ENCODE measurements at places on chromosomes 1 and 21.

DNA sequence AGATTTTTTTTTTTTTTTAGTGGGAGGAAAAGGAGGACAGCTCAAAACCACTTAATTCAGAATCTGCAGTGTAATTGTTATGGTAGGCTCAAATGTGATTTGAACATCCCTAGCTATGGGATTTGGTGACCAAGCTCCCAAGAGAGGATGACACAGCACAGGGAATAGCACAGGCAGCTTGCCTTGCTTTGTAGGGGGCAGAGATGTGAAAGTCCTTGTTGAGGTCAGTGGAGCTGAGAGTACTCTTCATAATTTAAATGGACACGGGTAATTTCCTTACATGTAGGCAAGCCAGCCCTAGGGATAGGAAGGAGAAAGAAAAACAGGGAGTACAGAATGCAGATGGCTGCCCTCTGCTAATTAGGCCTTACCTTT, 3.2 kb upstream of the UCK2 start:
- DNase-seq, result no peak

GRCh38 chr1:86822459-86822858, 91.5 kb downstream of the SELENOF start:
- no peak for DNase-seq

DNA sequence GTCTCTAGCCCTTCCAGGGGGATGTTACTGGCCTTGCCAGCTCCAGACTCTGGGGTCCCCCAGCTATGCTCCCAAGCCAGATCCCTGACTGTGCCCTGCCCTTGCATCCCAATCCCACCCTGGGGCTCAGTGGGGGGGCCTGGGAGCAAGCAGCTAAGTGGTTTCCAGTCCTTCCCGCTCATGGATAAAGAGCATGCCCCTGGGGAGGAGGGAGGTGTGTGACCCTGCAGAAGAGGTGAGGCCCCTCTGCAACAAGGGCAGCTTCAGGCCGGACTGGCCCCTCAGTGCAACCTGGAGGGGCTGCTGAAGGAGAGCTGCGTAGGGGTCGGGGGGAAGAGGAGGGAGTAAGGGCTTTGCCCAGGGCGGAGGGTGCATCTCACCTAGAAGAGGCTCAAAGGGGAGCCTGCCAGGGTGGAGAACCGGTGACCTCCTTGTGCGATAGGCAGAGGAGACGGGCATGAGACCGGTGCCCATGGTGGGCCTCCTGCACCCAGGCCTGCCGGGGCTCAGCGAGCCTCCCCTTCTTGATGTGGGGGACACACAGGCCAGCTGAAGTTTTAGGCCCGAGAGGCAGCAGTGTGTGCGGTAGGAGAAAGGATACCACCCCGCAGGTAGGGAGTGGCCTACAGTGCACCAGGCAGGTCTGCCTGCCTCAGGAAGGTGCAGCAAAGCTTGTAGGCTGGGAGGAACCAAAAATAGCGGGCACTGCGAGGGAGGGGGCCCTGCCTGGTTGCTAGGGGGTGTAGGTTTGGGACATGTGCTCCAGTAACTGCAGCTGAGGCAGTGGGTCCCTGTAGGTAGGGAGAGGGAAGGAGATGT, 3.1 kb downstream of the OBSCN start:
- DNase-seq, result no peak

DNA sequence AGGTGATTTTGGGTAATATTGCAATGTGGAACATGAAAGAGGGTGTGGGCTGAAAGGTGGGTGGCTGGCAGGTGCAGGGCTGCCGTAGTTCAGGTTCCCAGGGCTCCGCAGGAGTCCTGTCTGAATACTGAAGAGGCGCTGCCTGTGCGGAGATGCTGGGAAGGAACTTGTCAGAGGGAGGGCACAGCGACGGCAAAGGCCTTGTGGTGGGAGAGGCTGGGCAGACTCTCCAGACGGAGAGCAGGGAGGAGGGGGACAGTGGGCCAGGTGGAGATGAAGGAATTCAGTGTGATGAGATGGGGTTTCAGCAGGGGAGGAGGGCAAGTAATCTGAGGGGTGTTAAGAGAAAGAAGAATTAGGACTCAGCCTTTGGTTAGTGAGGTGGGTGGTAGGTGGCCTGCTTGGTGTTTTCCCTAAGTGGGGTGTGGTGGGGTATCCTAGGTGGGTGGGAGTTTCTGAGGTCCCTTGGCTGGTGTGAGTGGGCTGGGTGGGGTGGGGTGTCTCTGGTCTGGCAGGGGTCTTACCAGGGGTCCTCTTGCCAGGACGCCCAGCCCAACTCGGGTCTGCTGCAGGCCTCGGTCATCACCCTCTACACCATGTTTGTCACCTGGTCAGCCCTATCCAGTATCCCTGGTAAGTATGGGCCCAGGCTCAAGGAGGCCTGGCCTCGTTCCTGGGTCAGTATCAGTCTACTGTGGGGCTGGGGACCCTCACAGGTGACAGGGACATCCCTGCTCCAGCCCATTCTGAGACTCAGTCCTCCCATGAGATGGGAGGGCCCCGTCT, 15.6 kb downstream of the SERINC2 start:
- no peak for DNase-seq

DNA sequence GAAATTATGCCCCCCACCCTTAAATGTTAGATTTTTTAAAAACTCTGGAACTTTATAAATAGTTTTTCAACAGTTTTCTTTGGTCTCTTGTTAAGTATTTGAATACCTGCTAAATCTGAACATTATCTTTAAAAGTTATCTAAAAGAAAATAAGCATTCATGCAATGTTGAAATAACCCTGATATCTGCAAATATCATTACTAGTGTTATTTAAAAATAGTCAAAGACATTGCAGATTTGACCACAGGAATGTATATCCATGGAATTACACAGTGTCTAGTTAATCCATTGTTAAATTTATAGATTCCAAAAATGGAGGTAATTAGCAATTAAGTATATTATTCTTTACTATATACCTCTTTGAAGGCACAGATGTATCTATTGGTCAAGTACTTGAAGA, 42.0 kb downstream of the PRRX1 start:
- DNase-seq, result no peak

DNA sequence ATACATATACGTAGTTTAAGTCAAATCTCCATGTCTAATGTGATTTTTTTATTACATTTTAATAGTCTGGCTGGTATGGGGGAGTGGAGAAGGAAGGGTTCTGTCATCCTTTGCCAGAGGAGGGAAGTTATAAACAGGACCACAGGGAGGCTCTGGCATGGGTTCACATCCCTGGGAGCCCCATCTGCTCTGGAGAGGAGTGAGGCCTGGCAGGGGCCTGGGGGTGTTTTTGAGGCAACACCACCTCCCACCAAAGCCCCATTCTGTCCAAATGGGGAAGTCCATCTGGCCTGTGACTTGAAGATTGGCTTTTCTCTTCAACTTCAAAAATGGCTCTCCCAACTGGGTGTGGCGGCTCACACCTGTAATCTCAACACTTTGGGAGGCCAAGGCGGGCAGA, 15.8 kb downstream of the DISP3 start:
- no peak for DNase-seq

- DNase-seq, result no peak
Measured at GRCh38 chr21:33278721-33279120, 12.6 kb downstream of the IL10RB start.

DNA sequence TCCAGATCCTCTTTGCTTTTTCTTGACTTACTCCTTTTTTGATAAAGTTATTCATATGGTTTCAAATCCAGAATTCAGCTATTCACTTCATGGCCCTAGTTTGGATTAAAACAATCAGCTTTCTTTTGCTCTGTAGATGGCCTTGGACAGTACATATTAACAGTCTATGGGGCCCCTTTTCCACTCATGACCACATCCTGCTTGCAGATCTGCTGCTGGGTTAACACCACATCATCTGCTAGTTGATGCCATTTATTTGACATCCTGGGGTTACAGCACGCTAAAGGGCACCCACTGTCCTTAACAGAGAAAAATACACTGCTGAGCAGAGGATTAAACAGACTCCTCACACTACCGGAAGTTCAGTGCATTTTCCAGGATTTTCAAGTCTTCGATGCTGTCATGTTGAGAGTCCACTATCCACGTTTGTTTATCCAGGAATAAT, 941 bp upstream of the IFI16 start:
- no peak for DNase-seq

- DNase-seq, result peak; percentile 75
Measured at GRCh38 chr1:39132505-39133339, 71.8 kb upstream of the MACF1 start.

- DNase-seq, result no peak
Measured at GRCh38 chr1:38210021-38210894, 163.7 kb upstream of the POU3F1 start.

DNA sequence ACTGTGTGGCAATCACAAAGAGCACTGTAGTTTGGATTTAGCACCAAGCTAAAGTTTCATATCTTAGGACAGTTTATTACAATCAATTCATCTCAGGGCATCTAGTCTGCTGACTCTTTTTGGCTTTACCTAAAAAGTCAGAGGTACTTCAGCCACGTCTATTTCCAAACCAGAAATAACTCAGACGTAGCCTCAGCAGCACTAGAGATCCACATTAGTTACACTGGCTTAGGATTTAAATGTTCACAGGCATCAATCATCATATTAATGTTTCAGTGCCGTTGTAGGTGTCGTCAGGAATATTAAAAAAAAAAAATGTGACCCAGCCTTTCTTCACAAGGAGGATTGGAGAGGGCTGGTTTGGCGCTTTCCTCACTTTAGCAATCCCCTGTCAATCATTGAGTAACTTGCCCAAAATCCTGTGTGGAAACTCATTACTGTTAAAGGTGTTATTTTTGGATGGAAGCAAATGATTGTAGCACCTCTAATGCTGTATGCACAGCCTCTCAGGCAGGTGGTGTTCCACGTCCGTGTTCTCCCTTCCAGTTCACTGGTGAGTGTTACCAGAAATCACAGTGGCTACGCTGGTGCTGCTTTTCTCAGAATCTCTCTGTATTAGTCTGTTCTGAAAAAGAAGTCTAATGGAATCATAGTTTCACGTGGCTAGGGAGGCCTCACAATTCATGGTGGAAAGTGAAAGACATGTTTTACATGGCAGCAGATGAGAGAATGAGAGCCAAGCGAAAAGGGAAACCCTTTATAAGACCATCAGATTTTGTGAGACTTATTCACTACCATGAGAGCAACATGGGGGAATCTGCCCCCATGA, 45.4 kb downstream of the NEK7 start:
- no peak for DNase-seq

- DNase-seq, result no peak
Measured at GRCh38 chr1:193799948-193800690, 613.7 kb upstream of the B3GALT2 start.

- DNase-seq, result no peak
Measured at GRCh38 chr21:38142224-38142623, 114.6 kb upstream of the KCNJ15 start.

All from NCI-H226 (cell line).